Left ventricle myocardium inferior (tissue), 1 donor: ENCODE measurements at places on chromosomes 1 and 21.
A peak's percentile ranks its signal among the peaks of the same experiment; 100 is the strongest.

GRCh38 chr1:160544647-160545046 lies 21.6 kb upstream of the SLAMF6 start:
- peaks cover 4% of the 10 kb centered on the region for H3K27me3 ChIP-seq
- no peaks in the 10 kb centered on the region for H3K36me3 ChIP-seq
- H3K27ac ChIP-seq, result no peak overlapping the region
- no peak overlapping the region for H3K4me3 ChIP-seq
- DNase-seq, result no peak

DNA sequence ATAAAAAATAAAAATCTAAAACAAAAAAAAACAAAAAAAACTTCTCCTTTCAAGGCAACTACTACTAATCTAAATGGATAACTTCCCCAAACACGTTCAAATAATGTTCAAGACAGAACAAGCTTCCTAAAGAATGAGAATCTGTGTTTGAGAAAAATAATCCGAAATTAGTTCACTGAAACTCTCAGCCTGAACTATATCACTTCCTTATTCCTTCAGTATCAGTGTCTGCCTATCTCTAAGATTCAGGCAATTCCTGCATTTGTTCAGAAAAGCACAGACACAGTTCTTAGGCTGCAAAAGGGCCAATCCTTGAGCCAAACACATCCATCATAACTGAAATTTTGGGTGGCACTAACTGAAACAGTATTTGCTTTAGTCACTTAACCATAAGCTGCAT lies 22.4 kb downstream of the DSTYK start:
- H3K4me1 ChIP-seq, result peaks cover 33% of the 10 kb centered on the region
- DNase-seq, result no peak
- H3K4me3 ChIP-seq, result no peak overlapping the region
- H3K36me3 ChIP-seq, result peaks cover 16% of the 10 kb centered on the region
- no peak overlapping the region for H3K27ac ChIP-seq
- no peaks in the 10 kb centered on the region for H3K27me3 ChIP-seq

- H3K36me3 ChIP-seq, result no peaks in the 10 kb centered on the region
- peak overlapping the region; percentile 94 for H3K27ac ChIP-seq
These were observed 56.9 kb downstream of the SLC45A1 start for GRCh38 chr1:8374812-8375211.

GRCh38 chr1:196501760-196502428 lies 106.3 kb downstream of the KCNT2 start:
- no peak overlapping the region for H3K4me3 ChIP-seq
- DNase-seq, result no peak
- no peak overlapping the region for H3K27ac ChIP-seq
- no peaks in the 10 kb centered on the region for H3K36me3 ChIP-seq
- no peaks in the 10 kb centered on the region for H3K4me1 ChIP-seq

DNA sequence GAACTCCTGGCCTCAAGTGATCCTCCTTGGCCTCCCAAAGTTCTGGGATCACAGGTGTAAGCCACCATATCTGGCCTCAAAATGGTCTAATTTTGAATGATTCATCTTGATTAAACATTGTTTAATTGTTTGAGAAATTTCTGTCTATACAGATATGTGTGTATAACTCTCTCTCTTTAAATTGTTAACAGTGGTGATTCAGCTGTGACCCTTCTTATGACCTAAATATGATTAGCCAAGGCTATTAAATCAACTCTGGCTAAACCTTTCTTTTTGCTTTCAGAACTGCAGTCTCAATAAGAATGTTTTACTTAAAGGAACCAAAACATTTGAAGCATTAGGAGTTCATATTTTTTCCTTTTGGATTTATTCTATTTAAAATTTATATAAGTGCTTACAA lies 19.2 kb upstream of the B3GALT5 start:
- no peaks in the 10 kb centered on the region for H3K4me1 ChIP-seq
- H3K27ac ChIP-seq, result no peak overlapping the region
- H3K27me3 ChIP-seq, result no peaks in the 10 kb centered on the region
